ENCODE measurements at places on chromosomes 2 and 18.

- no peak for DNase-seq
Measured at GRCh38 chr2:143139835-143140393, 10.7 kb downstream of the ARHGAP15 start.

GRCh38 chr2:105470979-105471378, 72.1 kb upstream of the FHL2 start:
- DNase-seq = no peak

DNA sequence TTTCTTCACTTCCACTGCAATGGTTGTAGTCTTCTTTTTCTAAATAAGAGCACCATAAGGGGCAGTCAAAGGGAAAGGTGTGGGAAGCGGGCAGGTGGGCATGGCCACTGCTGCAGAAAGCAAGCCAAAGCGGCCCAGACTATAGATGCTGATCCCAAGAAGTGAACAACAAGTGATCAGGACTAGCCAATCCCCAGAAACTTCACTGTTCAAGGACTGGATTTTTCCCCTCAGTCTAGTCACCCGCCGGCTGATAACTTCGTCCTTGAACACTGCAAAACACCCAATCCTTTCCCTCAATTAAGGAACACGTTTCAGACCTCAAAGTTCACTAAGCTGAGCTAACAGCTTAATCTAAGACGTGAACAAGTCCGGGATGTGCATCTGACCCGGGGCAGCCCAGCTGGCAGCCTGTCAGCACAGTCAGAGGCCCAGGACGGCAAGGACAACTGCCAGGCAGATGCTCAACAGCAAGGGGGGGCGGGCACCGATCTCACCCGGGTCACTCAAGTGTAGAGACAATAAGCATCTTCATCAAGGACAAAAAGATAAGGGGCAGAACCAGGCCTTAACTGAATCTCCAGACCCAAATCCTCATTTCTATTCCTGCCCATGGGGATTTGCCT, 59.8 kb downstream of the HDLBP start:
- DNase-seq = no peak

- peak; percentile 35 for DNase-seq
Measured at GRCh38 chr2:31226266-31226665, 7.7 kb upstream of the EHD3 start.

GRCh38 chr2:46364797-46365457, 67.7 kb downstream of the EPAS1 start:
- DNase-seq = no peak

GRCh38 chr2:186637497-186637800, 47.6 kb downstream of the ITGAV start:
- no peak for DNase-seq

GRCh38 chr18:9204659-9205058, 68.1 kb downstream of the ANKRD12 start:
- DNase-seq = no peak

DNA sequence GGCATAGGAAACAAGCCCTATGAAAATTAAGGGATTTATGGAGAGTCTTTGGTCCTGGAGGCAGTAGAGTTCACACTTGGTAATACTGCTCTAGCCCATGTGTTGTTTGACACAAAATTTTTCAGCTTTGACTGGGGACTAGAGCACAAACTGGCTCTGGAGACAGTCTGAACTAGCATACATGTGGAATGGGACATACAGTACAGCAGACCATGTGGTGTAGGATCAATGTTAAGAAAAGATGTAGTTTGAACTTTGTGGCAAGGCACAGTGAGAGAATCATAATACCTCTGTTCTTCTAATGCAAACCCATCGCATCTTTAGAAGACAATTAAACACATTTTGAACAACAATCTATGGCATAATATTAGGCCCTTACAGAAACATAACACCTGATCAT, 521.5 kb upstream of the DDX18 start:
- no peak for DNase-seq

GRCh38 chr18:63189817-63190216, 129.8 kb downstream of the BCL2 start:
- no peak for DNase-seq

DNA sequence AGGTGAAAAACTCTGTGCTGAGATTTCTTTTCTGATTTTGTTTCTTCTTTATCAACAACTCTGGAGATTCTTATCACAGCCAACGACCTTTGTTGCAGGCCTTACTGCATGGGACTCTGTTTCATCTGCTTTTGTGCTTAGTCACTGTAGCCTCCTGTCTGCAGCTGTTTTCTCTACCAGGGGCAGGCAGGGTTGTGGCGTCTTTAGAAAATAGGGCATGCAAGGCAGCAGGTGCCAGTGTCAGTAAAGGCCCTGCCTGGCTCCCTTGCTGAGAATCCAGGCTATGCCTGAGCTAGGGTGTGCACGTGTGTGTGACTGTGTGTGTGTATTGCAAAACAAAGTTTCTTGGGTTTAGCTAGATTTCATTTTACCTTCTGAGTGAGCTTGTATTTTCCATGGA, 14.6 kb upstream of the SLC9A2 start:
- DNase-seq = no peak

- peak; percentile 67 for DNase-seq
Measured at GRCh38 chr2:85390941-85391669, 19.1 kb downstream of the CAPG start.

GRCh38 chr2:196840171-196840570, 31.0 kb upstream of the C2orf66 start:
- no peak for DNase-seq

DNA sequence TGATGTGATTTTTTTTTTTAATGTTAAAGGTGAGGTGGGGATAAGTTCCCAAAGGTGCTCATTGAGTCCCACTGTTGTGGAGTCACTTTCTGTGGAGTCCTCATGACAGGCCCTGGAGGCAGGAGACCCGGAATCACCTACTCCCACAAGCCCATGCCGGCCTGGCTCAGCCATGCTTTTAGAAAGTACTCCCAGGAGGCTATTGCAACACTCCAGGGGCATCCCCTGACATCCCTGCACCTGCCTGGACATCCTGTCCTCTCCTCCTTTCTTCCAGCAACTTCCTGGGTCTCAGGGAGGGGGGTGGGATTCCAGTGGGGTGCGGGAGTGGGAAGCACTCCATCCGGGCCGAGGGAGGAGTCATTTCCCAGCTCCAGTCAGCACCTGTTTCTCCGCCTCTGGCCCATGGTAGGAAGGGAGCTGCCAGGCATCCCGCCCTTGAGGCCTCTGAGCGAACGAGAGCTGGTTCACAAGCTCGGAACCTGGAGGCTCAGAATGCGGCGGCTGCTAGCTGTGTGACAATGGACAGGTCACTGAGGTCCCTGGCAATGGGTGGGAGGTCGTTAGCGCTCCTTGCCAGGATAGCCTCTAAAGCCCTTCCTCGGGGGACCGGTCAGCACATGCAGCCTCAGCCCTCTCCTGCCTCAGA, 163.9 kb upstream of the ID2 start:
- no peak for DNase-seq

- DNase-seq = no peak
Measured at GRCh38 chr2:196486146-196486545, 153.4 kb upstream of the CCDC150 start.
